K562 (cell line): ENCODE measurements at places on chromosomes 5 and 9. TPM values are rescaled to one million over a fixed set of nuclear protein-coding genes. Genes with fewer than 3 reads are reported as not detected.

DNA sequence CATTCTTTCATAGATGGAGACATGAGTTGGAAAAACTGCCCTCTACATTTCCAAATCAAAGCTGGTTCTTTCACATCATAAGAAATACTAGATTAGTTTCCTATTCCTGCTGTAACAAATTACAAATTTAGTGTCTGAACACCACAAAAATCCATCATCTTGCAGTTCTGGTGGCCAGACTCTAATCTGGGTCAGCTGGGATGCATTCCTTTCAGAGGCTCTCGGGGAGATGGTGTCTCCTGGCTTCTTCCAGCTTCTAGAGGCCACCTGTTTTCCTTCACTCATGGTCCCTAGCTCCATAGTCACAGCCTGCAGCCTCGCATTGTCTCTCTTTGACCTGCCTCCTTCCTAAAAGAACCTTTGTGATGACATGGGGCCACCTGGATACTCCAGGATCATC, 65.2 kb downstream of the RETREG1 start:
- DNase-seq, result no peak

Gene BTNL8
- total RNA-seq, result 0.13 TPM in 1 of 2 replicates, not detected in the other

DNA sequence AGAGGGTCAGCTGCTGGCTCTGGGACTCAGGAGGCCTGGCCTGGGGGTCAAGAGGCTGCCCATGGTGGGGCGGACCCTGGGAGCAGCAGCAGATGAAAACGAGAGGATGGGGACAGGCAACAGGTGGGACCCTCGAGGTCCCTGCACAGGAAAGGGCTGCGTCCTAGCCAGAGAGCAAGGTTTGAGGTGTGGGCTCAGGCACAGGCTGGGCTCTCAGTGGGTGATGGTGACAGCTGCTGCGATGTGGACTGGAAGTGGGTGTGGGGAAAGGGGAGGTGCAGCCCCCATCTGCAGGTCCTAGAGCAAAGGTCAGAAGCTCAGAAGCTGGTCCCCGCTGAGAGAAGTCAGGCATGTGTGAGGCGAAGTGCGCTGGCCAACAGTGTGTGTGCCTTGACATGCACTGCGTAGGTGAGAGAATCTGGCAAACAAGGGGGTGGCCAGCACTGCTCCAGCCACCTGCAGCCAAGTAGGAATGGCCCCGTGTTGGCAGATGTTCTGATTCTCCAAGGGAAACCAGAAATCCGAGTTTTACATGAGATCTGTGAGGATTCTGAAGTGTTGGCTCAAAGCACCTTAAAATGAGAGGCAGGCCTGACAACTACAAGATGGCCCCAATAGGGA, 85.7 kb downstream of the COL23A1 start:
- DNase-seq, result no peak

Gene PTBP3
- 109 and 116 TPM in 2 replicates for total RNA-seq

Gene FOXI1
- total RNA-seq, result not detected in 2 replicates

- peak; percentile 77 for DNase-seq
These were observed 122.3 kb downstream of the VAV2 start for GRCh38 chr9:133869674-133870405.

Gene IL13
- total RNA-seq, result not detected in 2 replicates

DNA sequence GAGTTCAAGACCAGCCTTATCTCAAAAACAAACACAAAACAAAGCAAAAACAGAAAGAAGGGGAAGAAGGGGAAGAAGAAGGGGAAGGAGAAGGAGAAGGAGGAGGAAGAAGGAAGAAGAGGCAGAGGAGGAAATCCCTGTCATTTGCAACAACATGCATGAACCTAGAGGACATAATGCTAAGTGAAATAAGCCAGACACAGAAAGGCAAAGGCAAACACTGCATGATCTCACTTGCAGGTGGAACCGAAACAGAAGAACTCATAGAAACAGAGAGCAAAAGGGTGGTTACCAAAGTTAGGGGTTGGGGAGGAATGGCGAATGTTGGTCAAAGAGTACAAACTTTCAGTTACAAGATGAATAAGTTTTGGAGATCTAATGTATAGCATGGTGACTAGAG, 135.4 kb downstream of the UGCG start:
- DNase-seq, result no peak

GRCh38 chr5:41465493-41466171, 44.8 kb downstream of the PLCXD3 start:
- DNase-seq, result no peak

- no peak for DNase-seq
These were observed 59.5 kb downstream of the PAPPA start for GRCh38 chr9:116212986-116213692.

DNA sequence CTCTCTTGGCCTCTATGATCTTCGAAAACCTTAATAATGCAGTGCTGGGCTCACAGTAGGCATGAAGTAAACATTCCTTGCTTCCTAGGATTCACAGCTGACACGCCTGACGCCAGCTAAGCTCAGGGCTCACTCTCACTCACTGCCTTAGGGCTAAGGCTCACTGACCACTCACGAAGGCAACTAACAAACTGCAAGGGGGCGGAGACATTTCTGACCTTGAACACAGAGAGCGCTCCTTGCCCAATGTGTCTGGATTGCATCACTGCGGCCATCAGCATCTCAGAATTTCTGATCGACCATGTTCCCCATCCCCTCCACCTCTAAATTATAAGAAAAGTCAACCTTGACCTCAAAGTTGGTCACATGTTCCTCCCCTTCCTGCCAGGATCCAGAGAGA, 372.6 kb downstream of the EBF1 start:
- DNase-seq, result no peak

- no peak for DNase-seq
These were observed 459.9 kb upstream of the NMUR2 start for GRCh38 chr5:152864991-152865390.

DNA sequence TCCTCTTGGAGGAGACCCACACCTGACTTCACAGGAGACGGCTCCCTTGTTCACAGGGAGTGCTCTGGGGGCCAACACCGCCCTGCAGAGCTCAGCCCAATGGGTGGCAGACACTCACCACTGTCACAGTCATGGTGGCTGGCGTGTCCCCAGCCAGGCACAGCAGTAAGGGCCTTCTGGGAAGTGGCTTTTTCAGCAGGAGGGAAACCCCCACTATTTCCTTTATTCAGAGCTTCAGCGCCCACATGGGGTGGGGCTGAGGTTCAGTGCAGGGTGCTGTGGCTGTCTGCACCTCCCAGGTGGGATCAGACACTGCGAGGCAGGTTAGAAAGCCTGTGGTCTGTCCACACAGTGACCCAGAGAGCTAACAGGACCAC, 3.6 kb upstream of the SNAPC4 start:
- no peak for DNase-seq

GRCh38 chr9:9612270-9612669, 1000.5 kb downstream of the PTPRD start:
- no peak for DNase-seq

GRCh38 chr5:148951612-148952011, 111.2 kb downstream of the SH3TC2 start:
- DNase-seq, result no peak

Gene PCDHGA4
- 0.27 and 0.40 TPM in 2 replicates for total RNA-seq

DNA sequence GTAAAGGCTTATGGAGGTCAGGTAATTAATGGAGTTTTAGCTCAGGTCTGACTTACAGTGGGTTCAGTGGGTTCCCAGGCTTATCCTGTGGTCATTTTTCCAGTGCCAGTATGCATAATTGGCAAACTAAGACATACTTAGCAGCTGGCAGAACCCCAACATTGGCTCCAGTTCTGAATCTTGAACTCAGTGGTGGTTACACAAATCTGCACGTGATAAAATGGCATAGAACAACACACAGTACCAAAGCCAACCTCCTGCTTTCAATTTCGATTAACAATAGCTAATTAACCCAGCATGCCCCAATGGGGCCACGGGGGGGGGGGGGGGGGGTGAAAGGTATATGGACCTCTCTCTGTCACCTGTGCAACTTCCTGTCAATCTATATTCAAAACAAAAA, 19.0 kb upstream of the BARX1 start:
- DNase-seq, result no peak

DNA sequence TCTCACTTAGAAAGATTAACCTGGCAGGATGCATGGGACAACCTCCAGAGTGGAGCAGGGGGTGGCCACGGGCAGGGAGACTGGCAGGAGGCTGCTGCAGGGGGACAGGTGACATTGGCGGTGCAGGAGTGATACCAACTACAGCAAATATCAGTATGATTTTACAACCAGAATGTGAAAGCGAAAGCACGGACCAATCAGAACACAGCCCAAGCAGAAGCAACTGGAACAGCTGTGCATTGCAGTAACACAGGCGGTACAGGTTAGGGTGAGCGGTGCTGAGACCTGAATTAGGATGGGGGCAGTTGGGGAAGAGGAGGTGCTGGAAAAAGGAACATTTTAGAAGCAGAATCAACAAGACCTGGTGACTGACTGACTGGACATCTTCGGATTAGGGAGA, 29.3 kb downstream of the POLR1E start:
- DNase-seq, result no peak

DNA sequence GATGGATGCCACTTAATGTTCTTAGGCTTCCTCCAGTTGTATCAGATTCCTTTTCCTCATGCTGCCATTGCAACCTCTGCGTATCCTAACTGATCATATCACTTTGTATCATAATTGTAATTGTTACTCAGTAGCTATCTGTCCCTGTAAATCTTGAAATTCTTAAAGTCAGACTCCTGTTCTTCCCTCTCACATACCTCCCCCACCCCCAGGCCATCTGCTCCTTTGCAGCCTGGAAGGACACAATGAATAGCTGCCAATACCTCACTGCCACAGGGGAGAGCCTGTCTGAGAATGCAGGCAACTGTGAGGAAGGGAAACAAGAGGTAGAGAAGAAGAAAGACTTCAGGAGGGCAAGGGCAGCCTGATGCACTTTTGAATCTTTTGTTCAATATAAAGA, 228.5 kb downstream of the ENC1 start:
- DNase-seq, result no peak

Gene IL17B
- total RNA-seq, result 0.51 and 0.58 TPM in 2 replicates
